ENCODE measurements at places on chromosomes 6 and 20.
A peak's percentile ranks its signal among the peaks of the same experiment; 100 is the strongest.

- no peak for DNase-seq
Observed at GRCh38 chr6:34570066-34570833, 14.1 kb upstream of the SPDEF start.

- DNase-seq: no peak
Observed at GRCh38 chr20:3710011-3710466, 2.4 kb downstream of the SIGLEC1 start.

GRCh38 chr6:26030716-26031115, 56.5 kb upstream of the HFE start:
- no peak for DNase-seq

DNA sequence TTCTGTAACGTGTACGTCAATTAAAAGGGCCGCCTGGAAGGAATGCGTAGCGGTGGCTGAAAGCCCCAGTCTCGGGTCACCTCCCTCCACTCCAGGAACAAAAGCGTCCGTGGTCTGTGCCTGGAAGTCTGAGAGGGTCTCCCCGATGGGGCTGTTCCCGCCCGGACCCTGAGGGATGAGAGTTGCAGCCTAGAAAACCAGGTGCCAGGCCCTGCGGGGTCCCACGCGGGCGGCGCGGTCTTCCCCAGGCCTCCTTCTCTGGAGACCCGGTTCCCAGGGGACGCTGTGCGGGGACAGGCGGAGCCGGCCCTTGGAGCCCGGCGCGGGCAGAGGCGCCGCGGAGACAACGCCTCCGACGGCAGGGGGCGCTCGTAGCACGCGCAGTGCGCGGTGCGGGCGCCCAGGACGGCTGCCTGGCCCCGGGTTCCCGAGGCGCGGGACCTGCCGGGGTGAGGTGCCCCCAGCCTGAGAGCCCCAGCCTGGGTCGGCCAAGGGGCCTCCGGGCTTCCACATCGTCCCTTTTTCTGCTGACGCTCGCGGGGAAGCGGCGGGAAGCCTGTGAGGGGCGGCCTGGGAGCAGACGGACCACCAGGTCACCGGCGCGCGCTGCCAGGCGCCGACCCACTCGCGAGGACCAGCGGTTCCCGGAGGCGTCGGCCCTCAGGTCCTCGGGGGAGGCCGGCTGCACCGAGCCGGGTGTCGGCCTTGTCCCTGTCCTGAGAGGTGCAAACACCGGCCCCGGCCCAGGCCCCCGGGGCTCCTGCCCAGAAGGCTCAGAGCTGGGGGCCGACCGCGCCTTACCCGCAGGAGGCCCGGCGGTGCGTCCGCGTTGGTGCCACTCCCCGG, 5.3 kb upstream of the FOXC1 start:
- peak; percentile 67 for DNase-seq

DNA sequence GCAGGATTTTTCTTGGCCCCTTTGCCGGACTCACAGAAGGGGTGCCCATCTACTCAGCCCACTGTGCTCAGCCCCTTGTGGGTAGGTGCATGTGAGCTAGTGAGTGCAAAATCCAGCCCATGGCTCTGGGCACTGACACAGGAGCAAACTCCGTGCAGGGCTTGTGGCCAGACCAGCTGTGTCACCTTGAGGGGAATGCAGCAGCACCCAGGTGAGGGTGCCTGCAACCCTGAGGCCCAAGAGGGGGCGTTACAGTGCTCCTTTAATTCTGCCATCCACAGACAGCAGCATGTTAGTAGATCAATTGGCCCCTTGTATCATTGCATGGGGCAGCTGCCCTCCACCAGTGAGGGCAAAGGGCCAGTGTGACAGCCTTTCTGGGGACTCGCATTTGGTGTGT, 12.9 kb upstream of the IYD start:
- DNase-seq: no peak

DNA sequence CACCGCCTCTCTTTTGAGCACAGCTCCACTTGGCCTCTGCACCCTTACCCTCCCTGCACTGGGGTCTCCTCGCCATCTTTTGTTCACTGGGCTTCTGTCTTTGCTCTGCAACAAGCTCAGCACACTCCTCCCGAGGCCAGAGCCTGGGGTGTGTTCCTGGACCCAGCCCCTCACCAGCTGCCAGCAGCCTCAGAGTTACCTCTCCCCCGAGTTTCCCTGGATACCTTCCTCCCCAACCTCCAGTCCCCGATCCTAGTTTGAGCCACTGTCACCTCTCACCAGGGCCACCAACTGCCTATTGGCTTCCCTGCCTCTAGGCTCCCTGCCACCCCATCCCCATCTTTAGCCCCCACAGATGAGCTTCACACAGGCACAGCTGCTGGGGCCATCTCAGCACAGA, 12.3 kb downstream of the CYP21A2 start:
- no peak for DNase-seq

DNA sequence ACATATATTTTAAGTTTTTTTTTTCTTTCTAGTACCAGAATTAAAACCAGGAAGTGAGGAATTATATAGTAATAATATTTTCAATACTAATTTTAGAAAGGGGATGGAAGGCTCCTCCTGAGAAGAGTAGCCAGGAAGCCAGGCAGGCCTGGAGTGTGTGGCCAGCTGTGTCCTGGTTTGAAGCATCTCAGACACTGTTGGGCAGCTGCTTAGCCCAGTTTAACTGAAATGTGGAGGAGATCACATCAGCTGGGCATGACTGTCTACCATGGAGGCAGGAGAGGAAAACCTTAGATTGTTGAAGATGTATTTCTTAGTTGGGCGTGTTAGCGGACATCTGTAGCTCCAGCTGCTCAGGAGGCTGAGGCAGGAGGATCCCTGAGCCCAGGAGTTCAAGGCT, 142.2 kb downstream of the ARID1B start:
- no peak for DNase-seq

DNA sequence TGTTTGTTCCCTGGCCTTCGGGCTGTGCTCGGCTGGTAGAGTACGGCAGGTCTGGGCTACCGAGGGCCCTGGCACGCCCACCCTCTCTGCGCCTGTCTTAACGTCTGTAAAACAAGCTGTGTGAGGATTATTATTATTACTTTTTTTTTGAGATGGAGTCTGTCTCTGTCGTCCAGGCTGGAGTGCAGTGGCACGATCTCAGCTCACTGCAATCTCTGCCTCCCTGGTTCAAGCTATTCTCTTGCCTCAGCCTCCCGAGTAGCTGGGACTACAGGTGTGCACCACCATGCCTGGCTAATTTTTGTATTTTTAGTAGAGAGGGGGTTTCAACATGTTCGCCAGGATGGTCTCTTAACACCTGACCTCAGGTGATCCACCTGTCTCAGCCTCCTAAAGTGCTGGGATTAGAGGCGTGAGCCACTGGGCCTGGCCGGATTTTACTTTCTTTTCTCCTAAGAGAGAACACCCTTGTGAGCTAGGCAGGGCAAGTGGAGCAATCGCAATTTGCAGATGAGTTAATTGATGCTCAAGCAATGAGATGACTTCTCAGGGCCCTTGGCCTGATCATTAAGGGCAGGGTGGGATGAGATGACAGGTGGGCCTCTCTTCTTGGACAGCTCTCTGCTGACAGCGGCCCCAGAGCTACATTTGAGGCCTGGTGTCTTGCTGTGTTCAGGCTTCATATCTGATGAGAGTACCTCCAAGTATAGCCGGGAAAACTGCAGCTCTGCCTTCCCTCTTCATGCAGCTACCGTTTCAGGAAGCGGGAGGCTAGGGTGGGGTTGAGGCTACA, 859 bp upstream of the SMIM29 start:
- DNase-seq: no peak

- no peak for DNase-seq
Observed at GRCh38 chr20:63253065-63253437, 1.2 kb downstream of the NKAIN4 start.

- no peak for DNase-seq
Observed at GRCh38 chr6:134041093-134041492, 11.3 kb downstream of the SLC2A12 start.

DNA sequence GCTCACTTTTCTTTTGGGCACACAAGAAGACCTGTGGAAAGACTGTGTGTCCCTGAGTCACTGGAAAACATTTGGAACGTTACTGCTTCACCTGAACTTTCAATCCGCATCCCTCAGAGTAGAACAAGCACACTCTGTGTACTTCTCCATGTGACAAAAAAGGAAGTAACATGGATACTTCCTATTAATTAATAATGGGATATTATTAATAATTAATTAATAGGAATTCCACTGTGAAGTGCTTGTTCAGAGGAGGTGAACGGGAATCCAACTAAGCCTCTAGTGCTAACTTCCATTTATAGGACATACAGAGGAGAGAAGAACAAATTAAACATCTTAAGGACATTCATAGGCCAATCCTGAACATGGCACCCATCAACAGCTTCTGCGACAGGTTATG, 407.8 kb downstream of the SYNE1 start:
- no peak for DNase-seq

- no peak for DNase-seq
Observed at GRCh38 chr6:151512481-151512880, 18.7 kb downstream of the CCDC170 start.

- DNase-seq: no peak
Observed at GRCh38 chr6:69926745-69927144, 60.4 kb downstream of the COL19A1 start.

DNA sequence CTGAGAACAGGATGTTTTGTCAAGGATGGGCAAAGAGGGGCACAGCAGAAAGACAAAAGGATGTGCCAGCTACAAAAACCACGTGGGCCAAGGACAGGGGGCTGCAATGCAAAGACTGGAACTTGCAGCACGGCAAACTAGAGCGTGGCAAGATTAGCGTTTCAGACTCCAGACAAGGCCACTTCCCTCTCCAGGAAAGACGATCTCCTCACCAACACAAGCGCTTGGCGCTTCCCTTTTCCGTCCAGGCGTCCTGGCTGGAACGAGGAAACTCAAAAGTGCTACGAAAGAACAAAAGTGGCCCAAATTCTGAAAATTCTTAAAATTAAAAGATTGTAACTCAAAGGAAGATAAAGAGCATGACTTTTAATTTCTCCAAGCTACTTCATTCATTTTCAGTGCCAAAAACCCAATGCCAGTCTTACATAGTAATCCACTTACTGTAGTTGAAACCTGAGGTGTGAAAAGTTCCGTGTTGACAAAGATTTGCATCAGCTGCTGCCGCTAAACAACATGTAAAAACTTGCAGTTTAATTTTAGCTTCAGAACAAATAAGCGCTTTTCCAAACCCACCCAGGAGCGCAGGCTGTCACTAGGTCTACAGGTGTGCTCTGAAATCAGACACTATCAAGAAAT, 207.1 kb upstream of the RREB1 start:
- no peak for DNase-seq

- DNase-seq: no peak
Observed at GRCh38 chr6:168372889-168373288, 53.3 kb upstream of the DACT2 start.

DNA sequence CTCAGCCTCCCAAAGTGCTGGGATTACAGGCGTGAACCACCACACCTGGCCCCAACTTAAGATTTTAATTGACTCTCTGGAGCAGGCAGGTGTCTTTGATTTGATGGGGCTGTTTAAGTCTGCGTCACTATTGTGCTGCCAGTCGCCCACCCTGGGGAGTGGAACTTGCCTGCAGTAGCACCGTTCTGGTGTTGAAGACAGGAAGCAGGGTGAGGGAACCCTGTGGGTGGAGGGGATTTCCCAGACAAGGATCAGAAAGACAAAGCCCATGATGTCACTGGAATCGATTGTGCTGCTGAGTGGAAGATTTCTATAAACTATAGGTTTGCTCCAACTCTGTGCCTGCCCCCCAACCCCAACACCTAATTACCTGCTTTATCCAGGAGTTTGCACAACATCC, 11.0 kb downstream of the ALDH8A1 start:
- no peak for DNase-seq

GRCh38 chr6:140385679-140386078, 1011.2 kb upstream of the CITED2 start:
- no peak for DNase-seq

DNA sequence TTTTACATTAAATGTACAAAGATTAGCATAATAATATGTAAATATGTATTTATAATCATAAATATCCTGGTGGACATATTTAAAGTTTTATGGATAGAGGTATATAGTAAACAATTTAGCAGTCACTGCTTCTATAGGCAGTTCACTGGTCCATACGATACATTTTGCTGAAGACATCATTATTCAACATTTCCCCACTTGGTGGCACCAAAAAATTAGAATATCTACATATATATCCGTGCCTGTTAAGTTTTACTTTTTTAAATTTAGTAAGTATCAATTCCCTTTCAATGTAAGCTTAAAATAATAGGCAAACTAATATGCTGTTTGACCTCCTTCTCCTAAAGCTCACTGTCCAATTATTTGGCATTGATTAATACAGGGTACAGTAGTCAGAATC, 64.2 kb downstream of the LMBRD1 start:
- DNase-seq: no peak

DNA sequence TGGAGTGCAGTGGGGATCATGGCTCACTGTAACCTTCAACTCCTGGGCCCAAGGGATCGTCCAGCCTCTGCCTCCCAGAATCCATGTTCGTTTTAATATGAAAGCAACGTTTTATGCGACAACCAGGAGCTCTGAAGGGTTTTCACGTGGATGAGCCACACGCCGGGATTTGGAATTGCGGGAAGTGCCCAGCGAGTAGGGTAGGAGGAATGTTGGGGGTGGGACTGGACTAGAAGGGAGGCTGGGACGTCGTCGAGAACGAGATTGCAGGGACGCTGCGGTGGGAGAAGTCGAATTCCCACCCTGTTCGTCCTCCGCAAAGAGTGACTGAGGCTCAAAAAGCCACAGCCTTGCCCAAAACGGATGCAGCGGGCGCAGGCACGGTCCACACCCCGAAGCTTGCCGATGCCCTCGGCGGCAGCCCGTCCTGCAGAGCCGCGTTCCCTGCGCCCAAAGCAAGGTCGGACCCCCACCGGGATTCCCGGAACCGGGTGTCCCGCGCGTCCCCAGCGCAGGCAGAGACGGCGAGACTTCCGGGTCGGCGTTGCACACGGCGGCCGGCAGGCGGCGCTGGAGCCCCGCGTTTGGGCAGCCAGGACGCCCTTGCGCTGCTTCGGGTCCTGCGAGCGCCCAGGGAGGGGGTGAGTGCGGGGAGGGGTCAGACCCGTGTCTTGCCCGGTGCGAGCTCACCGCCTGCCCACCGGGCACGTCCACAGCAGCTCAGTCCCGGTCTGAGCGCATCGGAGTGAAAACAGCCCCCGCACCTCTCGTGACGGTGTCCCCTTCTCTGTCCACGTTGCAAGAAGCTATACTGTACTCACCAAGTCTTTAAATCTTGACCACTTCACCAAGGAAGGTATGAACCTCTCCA, 87.8 kb downstream of the DHX35 start:
- peak; percentile 61 for DNase-seq

- no peak for DNase-seq
Observed at GRCh38 chr20:12970372-12970821, 38.4 kb upstream of the SPTLC3 start.

DNA sequence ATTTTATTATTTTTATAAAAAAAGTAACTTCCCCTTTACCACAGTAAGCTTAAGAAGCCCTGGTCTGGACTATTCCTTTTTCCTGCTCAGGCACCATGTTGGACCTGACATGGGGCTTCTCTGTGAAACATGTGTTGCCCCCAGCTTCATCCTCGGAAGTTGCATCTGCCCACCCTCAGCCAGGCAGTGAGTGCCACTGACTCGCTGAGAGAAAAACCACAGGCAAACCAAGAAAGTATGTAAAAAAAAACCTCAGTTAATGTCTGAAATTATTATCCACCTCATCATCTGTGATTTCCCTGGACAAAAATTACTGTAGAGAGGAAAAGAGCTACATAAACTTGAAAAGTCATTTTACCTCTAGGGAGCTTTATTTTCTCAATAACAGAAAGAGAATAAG, 109.9 kb upstream of the MCHR2 start:
- no peak for DNase-seq

GRCh38 chr20:59933296-59933848, at the start of gene SYCP2:
Gene SYCP2, minus strand, starts transcription at chr20:59933637. Its CDS starts 11,224 bp downstream, at chr20:59922413.
- peak; percentile 54 for DNase-seq

GRCh38 chr6:90537723-90538258, 49.1 kb downstream of the MAP3K7 start:
- DNase-seq: no peak

GRCh38 chr6:30520522-30520921, 31.2 kb downstream of the HLA-E start:
- DNase-seq: no peak

Data from activated naive CD4-positive, alpha-beta T cell (primary cell).